ENCODE measurements at places on chromosomes 1 and 21.

- DNase-seq, result no peak
These were observed 193.8 kb downstream of the HS2ST1 start for GRCh38 chr1:87108228-87108627.

- DNase-seq, result no peak
These were observed 935 bp downstream of the KCNK2 start for GRCh38 chr1:215083383-215083961.

DNA sequence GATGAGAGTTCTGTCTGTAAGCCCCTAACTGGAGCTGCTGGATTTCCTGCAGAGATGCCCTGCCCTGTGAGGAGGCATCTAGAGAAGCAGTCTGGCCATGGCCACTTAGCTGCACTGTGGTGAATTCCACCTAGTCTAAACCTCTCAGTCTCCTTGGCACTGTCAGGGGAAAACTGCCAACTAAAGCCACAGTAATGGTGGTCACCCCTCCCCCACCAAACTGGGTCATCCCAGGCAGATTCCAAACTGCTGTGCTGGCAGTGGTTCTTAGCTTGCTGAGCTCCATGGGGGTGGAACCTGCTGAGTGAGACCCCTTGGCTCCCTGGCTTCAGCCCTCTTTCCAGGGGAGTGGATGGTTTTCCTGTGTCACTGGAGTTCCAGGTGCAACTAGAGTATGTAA lies 740.6 kb downstream of the RWDD3 start:
- no peak for DNase-seq

GRCh38 chr1:47727697-47728085 lies 269.5 kb downstream of the TRABD2B start:
- DNase-seq, result peak; percentile 11

DNA sequence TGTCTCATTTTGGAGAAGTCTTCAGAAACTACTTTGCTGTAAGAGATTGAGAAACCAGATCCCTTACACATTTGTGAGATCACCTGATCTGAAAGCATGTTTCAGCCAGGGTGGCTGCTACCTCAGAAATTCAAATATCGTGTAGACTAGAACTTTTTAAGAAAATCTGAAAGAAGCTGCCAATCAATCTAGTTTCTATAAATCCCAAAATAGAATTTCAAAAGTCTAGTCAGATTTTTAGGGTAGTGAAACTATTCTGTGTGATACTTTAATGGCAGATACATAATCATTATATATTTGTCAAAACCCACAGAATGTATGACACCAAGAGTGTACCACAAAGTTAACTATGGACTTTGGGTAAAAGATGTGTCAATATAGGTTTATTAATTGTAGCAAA lies 79.9 kb upstream of the PLPPR5 start:
- DNase-seq, result no peak

DNA sequence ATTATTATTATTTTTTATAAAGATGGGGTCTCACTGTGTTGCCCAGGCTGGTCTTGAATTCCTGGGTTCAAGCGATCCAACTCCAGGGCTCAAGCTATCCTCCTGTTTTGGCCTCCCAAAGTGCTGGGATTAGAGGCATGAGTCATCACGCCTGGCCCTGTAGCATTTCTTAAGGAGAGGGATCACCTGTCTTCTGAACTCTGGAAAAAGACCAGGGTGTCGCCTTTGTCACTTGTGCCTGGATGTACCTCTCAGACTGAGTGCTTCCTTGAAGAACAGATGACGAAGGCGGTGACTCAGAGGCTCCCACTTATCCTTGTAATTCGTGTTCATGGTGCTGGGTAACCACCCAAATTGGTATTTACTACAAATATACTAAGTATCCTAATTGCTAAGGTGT lies 2.4 kb upstream of the CGN start:
- no peak for DNase-seq

- DNase-seq, result no peak
These were observed 16.7 kb upstream of the PALMD start for GRCh38 chr1:99629164-99629563.

- DNase-seq, result no peak
These were observed 156.0 kb upstream of the JUN start for GRCh38 chr1:58939666-58940370.

DNA sequence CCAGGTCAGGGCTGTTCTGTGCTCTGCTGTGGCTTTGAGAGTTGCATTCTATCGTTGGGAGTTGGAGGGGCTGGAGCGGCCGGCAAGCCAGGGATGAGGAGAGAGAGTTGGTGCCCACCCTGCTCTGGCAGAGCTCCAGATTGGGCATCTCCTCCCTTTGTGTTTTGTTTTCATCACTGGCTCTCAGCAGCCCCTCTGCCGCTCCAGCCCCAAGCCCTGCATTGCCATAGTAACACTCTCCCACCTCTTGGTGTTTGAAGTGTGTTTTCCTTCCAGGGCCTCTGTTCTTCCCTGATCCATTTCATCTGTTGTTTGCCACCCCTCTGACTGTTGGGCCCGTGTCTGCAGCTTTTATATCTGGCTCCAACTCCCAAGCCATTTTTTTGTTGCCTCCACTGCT lies 152.7 kb downstream of the URB2 start:
- DNase-seq, result no peak

- DNase-seq, result no peak
These were observed 57.5 kb upstream of the PDC start for GRCh38 chr1:186518395-186518794.

DNA sequence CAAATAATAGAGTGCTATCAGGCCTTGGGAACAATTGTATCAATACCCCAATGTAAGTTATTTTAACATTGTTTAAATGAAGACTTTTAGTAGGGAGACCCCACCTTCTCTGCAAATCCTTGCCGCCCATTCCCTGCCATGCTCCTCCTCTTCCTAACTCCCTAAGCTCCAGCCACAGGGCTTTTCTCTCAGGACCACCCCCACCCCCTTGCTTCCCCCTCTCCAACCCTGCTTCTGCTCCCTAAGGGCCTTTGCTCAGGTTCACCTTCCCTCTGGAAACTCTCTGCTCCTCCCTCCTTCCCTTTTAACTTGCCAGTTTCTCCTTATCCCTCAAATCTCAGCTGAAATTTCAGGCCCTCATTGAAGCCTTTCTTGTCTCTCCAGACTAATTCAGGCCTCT lies 16.8 kb downstream of the CCDC190 start:
- no peak for DNase-seq

- DNase-seq, result no peak
These were observed 11.5 kb downstream of the SLC44A3 start for GRCh38 chr1:94831641-94832040.

DNA sequence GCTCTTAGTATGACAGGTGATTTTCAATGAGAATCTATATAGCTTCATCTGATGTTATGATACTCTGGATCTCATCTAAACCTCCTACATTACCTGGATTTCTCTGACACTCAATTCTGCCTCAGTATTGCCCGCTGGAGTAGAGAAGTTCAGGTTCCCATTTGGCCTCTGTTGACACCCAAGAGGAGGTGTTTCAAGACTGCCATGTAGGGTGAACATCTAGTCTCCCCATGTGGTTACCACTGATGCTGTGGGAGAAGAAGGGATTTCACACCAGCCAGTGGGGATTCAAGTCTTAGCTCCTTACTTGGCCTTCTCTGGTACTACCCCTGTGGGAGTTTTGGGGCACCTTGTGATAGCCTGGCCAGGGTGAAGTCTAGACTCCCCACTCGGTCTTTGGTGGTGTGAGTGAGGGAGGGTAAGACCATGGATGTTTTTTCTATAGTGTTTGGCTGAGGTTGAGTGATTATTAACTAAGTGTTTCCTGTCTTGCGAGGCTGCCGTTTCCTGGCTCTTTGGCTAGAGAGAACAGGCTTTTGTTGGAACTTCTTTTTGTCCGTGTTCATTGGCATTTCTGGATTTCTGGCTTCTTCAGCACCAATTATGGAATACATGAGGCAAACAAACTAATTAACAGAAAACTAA lies 90.7 kb downstream of the RHOU start:
- no peak for DNase-seq

- DNase-seq, result no peak
These were observed 69.4 kb downstream of the GPATCH2 start for GRCh38 chr1:217561446-217561845.

DNA sequence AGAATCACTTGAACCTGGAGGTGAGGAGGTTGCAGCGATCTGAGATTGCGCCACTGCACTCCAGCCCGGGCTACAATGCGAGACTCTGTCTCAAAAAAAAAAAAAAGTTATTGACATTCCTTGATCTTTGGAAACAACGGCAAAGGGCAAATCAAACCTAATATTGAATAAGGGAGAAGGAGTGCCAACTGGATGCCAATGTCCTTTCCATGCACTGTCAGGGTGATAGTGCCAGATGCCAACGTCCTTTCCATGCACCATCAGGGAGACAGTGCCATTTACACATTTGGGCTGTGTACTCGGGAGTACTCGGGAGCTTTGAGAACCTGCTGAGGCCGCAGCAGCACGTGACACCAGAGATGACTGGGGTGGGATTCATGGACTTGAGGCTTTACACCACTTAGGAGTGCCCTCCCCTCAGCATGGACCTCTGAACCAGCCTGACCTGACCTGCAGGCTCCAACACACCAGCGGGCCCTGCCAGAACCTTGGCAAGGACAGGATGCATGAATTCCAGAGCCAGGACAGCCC lies 34.5 kb upstream of the SOD1 start:
- no peak for DNase-seq

GRCh38 chr1:154407198-154408091 lies 2.3 kb downstream of the IL6R start:
- DNase-seq, result peak; percentile 68

DNA sequence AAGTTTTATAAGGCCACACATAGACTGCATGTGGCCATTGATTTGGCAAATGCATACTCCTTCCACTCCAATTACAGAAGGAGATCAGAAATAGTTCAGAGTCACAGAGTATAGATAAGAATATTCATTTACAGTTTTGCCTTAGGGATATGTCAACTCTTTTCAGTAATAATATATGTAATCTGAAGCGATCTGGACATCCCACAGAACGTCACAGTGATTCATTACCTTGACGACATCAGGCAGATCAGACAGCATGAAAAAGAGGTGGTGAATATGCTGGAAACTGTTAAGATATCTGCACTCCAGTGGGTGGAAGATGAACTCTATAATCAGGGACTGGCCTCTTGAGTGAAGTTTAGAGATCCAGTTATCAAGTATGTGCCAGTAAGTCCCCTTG lies 240.4 kb downstream of the DPYD start:
- no peak for DNase-seq

DNA sequence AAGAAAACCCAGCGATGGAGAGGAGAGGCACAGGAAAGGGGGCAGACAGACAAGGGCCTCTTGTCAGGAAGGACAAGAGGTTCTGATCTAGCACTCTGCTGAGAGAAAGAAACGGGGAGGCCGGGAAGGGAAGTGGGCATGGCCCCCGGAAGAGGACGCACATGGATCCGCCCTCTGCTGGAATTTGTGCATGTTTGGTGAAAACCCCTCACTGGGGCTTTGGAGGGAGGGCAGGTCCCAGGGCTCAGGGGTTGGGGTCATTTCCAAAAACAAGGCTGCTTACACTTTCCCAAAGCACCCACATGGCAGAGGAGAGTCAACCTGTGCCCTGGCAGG lies 32.4 kb upstream of the ECE1 start:
- DNase-seq, result no peak

- no peak for DNase-seq
These were observed 26.8 kb downstream of the ELK4 start for GRCh38 chr1:205604825-205605505.

GRCh38 chr1:59178339-59179187 lies 118.3 kb upstream of the FGGY start:
- DNase-seq, result no peak

GRCh38 chr1:161738627-161739287 lies 10.8 kb upstream of the DUSP12 start:
- peak; percentile 67 for DNase-seq

DNA sequence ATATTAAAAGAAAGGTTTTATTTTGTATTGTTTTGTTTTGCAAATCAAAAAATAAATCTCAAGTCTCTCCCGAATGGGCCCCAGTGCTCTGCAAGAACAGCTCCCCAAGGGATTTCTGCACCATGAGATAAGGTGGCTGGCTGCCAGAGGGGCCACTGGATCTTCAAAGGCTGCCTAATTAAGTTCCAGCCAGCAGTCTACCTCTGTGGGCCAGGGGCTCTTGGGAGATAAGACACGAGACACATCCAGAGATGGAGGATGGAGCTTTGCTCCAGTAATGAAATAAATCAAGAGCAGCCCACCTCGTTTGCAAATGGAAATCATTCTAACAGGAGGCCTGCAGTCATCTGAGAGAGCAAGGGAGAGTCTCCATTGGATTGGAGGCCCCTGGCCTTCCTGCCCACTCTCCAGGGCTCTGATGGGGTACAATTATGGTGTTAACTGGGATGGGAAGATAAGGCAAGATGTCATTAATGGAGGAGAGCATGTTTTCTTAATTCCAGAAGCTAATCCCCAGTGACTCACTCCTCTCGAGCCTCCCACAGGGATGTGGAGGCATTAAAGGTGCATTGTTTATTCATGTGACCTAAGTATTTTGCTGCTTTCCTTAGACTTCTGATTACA lies 155.2 kb upstream of the KAZN start:
- no peak for DNase-seq

GRCh38 chr1:37647281-37647680 lies 12.6 kb upstream of the RSPO1 start:
- DNase-seq, result no peak

GRCh38 chr21:17472592-17473271 lies 40.1 kb upstream of the CXADR start:
- DNase-seq, result no peak

GRCh38 chr21:25507522-25507921 lies 99.8 kb downstream of the MRPL39 start:
- DNase-seq, result no peak

DNA sequence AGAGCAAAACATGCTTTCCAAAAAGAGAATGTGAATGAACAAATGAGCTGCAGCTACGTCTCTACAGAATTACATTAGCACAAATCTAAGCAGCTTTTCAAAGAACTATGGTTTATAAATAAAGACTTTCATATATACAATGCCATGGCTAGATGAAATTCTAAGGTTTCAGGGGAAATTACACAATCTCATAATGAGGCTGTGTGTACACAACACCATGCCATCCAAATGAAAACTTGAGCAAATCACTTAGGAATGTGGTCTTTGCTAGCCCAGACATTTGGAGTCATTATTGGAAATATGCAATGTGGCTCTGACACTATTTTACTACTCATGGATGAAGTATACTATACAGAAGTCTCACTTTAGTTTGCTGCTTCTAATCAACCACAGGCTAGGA lies 37.5 kb downstream of the SPAG17 start:
- DNase-seq, result no peak

GRCh38 chr1:181484821-181485220 lies 1.5 kb downstream of the CACNA1E start:
- no peak for DNase-seq

DNA sequence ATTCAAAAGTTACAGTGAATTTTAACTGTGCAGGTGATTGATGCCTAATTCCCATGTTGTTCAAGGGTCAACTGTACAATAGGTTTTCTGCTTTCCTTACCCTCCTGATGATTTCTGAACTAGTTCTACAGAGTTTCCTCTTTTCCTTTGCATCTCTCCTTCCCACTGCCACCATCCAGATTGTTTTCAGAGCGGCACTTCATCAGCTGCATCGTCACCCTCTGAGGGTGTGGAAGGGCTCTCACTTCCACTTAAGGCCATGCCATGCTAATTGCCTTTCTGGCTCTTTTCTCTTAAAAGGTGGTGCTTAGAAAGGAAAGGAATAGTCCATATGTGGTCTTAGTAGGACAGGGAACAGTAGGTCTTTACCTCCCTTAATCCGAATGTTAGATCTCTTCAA lies 39.1 kb downstream of the DISC1 start:
- DNase-seq, result no peak

Data from GM20000 (cell line).